Cerebellar cortex (tissue), 1 donor: ENCODE measurements at places on chromosomes 3 and 15.
A peak's percentile ranks its signal among the peaks of the same experiment; 100 is the strongest.

DNA sequence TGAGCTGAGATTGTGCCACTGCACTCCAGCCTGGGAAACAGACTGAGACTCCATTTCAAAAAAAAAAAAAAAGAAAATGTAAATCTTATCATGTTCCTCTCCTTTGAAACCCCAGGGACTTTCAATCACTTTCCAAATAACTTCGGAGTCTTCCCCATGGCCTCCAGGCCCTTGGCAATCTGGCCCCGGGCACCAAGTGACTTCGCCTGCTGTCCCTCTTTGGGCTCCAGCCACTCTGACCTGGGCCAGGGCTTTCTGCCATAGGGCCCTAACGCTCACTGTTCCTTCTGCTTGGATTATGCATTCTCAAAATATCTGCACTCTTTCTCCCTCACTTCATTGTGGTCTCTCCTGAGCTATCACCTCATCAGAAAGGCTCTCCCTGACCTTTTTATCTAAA lies 260.9 kb downstream of the KLF13 start:
- DNase-seq: peak; percentile 39

DNA sequence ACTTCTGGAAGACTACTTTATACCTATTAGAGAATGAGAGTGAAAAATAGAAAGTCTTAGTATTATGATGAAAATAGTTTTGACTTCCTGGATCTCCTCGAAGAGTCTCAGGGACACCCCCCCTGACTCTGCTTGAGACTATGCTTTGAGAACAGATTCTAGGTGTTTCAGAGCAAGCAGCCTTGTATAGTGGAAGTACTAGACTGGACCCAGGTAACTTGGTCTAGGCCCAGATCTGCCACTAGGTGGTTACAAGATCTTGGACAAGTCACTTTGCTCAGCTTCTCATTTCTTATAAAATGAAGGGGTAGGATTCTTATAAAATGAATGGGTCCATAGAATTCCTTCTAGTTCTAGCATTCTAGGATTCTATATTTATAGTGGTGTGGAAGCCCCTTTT lies 9.1 kb downstream of the ABHD5 start:
- no peak for DNase-seq

GRCh38 chr3:72533591-72534473 lies 314.4 kb downstream of the SHQ1 start:
- no peak for DNase-seq

DNA sequence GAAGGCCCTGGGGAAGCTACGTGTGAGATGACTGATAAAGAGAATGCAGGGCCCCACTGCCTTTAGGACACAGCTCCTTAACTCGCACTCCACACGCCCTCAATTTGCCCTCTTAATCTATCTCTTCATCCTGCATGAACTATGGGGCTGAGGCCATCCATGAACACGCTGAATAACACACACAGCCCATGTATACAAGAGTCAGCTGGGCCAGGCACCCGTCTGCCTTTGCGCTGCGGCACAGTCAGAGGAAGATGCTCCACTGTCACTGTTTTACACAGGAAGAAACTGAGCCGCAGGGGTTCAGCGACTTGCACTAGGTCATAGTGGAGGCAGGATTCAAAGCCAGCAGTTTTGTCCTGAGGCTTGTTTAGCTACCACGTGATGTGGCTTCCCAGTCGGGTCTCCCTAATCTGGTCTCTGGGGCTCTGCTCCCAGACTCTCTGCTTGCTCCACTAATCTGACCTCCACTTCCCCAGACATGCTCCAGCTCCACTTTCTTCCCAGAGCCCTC lies 43.9 kb downstream of the TLE3 start:
- no peak for DNase-seq

GRCh38 chr15:88627463-88627862 lies 6.3 kb downstream of the AEN start:
- no peak for DNase-seq

DNA sequence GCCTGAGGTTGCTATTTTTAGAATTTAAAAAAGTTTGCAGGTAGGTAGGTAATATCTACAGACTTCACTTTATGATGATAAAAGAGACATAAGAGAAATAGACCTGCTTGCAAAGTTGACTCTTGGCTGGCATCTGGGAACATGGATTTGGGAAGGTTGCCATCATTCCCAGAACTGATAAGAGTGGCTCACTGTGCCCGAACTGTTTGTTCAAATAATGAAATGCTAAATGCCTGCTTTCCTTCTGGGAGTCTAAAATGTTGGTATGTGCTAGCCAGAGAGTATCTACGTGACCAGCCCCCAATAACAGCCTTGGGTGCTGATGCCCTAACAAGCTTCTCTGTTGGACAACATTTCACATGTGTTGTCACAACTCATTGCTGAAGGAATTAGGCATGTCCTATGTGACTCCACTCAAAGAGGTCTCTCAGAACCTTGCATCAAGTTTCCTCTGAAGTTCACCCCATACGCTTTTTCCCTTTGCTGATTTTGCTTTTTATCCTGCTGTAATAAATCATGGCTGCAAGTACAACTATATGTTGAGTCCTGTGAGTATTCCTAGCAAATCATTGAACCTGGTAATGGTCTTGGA lies 95.5 kb downstream of the FHIT start:
- peak; percentile 6 for DNase-seq

- peak; percentile 63 for DNase-seq
These were observed 882 bp downstream of the CADM2 start for GRCh38 chr3:84959470-84960271.

GRCh38 chr15:35014241-35014640 lies 26.2 kb upstream of the ZNF770 start:
- DNase-seq: peak; percentile 45

GRCh38 chr3:42216302-42216701 lies 49.7 kb downstream of the CCK start:
- no peak for DNase-seq

DNA sequence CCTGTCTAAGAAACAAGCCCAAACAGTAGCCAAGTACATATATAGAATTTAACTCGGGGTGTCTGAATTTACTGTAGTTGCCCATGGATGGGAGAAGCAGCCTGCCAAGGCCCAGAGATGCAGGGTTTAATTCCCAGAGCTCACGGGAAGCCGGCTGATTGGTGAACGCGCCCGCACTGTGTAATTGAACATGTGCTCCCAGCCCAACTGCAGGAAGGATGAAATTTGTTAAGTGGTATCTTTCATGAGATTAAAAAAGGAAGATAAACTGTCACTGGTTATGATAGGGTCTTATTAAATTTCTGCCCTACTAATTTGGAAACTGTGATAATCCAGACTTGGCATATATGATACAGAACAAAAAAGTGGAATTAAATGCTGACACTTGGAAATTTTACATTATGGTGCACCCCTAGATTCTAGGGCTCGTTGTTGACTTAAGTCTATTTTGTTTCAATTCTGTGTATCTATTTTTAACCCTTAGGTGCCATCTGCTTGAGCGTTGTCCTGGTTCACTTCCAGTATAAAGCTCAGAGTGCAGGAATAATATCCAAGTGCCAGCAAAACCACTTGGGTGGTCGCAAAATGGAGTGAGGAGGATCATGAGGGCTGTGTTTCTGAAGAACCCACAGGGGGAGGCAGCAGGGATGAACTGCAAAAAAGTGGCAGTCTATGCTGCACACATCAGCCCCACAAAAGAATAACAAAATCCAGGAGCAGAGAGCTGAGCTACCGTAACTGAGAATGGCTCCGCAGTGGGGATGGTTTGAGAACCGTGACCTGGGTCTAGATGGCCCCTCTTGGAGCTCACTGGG lies 13.8 kb upstream of the TMC3 start:
- no peak for DNase-seq

GRCh38 chr3:162285259-162285658 lies 788.7 kb downstream of the OTOL1 start:
- no peak for DNase-seq

GRCh38 chr15:40660686-40661085 lies 34.3 kb upstream of the RAD51 start:
- DNase-seq: no peak

GRCh38 chr3:107767897-107768605 lies 245.3 kb downstream of the BBX start:
- DNase-seq: no peak

- DNase-seq: no peak
These were observed 244.8 kb downstream of the PLCL2 start for GRCh38 chr3:17129556-17129955.
